CD4-positive, alpha-beta T cell treated with Interleukin-4 for 4 hours (primary cell): ENCODE measurements at places on chromosomes 12 and 14.

- peak; percentile 80 for DNase-seq
Observed at GRCh38 chr14:96126339-96126782, 78.3 kb upstream of the BDKRB2 start.

DNA sequence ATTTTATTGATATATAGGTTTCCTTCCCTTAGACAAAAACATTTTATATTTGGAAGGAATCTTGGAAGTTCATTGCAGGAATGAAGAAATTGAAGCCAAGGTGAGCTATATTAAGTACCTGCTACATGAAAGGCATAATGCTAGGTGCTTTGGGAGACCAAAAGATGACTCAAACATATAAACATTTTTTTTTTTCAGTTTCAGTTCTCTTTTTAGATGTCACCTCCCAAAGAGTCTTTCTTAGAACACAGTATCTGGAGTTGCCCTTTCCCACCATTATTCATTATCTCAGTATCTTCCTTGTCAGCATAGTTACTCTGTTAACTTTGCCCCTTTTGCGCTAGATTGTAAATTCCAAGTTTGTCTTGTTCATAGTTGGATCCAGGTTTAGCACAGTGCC lies 1.1 kb downstream of the LIN52 start:
- no peak for DNase-seq

DNA sequence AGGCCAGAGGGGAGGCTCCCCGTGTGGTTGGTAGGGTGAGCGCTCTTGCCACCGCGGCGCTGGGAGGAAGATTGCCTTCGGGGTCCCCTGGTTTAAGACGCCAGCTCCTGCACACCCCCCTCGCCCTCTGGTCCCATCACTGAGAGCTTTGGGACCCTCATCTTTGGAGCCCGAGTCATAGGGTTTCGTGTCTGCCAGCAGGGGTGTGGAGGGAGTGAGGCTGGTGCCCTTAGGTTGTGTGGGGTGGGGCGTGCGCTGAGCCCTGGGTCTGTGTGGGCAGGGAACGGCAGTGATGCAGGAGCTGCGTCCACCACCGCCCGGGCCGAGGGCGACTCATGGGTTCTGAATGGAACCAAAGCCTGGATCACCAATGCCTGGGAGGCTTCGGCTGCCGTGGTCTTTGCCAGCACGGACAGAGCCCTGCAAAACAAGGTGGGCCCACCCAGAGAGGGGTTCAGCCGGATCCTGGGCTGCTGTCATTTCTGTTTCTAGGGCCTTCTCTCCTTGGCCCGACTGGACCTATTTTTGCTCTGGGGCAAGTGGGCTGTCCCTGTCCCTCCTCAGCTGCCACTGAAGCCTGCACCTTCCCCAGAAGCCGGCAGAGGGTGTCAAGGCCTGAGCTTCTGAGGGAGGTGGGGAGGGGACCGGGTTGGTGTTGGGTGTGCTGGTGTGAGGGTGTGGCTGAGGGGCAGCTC lies 12.1 kb downstream of the ACADS start:
- no peak for DNase-seq

- DNase-seq = no peak
Observed at GRCh38 chr12:3319723-3320492, 171.1 kb upstream of the PRMT8 start.

GRCh38 chr12:90398285-90398836 lies 556.6 kb downstream of the CCER1 start:
- no peak for DNase-seq

DNA sequence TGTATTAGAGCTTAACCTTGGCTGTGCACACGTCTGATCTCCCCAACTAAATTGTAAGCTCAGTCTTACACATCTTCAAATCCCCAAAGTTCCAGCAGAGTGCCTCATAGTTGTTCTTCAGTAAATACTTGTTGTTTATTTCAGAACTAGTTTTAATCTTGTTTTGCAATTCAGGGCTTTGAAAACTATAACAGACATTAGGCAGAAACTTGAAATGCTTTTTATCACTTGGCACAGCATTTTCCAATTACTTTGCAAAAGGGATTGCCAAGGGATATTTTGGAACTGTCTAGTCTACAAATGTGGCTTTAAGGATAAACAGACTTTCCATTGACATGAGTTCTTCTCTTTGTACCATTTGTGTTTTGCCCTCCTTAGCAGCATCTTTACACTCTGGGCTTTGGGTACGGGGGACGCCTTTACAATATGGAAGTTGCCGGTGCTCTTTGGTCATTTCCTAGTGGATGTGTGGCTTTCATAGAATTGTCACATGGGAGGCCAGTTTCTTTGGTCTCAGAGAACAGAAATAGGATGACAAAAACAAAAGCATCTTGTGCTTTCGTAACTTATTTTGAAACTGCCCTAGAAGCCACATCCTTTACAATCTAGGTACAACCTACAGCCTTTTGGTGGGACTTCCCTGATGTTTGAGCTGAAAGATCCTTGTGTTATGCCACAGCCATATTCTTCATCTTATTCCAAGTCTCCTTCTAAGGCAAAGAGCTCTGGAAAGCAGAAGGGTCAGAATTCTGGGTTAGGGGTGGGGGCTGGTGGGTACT lies 96.9 kb downstream of the NPAS3 start:
- no peak for DNase-seq

GRCh38 chr14:99129211-99129696 lies 142.7 kb downstream of the BCL11B start:
- DNase-seq = no peak

DNA sequence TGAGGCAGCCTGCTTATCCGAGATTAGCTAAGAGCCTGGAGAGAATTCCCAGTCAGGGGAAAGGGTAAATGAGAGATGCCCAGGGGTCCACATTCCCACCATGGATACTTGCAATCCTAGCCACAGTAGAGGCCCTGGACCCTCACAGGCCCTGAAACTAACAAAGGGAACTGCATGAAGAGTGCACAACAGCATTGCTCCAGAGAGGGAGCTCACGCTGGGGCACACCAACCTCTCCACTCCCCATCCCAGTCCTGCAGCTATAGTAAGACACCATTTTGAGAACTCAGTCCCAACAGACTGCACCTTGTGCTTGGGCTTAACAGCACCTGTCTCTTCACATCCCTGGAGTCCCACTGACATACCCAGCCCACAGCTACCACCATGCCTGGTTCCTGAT lies 30.5 kb downstream of the CEP83 start:
- DNase-seq = no peak

- DNase-seq = peak; percentile 94
Observed at GRCh38 chr12:12716793-12717585, at the start of gene CDKN1B. Gene CDKN1B, plus strand, starts transcription at chr12:12717368. Its CDS starts 472 bp downstream, at chr12:12717840.

DNA sequence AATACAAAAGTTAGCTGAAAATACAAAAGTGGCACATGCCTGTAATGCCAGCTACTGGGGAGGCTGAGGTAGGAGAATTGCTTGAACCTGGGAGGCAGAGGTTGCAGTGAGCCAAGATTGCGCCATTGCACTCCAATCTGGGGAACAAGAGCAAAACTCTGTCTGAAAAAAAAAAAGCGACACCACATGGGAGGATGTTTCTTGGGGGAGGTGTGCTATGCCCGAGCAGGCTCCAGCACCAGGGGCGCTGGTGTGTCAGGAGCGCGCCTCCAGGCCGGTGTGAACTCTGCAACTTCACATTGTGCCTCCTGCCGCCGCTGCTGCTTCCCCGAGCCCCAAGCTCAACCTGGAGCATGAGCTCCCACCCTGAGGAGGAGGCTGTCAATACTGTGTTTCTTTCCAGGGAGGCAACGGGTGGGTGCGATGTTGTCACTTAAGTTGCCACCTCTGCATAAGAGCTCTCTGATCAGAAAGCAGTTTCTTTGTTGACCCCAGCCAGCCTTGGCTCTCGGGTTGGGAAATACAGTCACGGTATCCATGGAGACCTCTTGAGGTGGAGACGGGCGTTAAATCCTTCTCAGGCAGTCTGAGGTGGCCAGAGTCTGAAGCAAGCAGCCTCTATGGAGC lies 18.9 kb downstream of the DEGS2 start:
- DNase-seq = no peak

DNA sequence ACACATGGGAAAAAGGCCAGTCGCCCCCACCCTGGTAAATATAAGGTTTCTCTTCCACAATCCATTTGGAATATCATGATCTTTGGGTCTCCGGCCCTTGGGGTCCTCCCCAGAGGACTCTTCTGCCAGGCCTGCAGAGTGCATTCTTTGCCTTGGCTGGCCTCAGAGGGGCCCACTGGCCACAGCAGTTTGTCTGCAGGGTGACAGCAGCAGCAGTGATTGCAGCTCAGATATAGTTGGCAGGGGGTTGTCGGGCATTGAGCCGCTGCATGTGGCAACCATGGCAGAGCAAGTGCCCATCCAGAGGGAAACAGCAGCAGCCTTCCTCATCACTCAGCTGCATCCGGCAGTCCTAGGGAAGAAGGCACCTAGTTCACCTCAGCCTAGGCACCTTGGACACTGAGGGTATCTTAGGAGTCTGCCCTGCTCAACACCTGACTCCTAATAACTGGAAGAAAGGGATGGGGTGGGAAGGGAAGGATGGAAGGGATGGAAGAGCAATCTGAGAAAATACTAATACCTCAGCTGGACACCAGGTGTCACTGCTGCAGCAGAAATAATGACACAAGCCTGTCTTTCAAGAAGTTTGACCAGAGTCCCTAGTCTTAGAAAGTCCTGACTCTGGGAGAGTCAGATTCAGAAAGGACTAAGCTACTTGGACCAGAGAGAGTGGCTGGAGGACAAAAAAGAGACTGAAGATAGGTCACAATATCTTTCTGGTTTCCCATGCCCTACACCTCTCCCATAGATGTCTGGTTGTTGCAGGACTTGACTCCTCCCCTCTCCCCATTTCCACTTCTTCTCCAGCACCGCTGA lies 8.9 kb downstream of the AJUBA start:
- peak; percentile 48 for DNase-seq

DNA sequence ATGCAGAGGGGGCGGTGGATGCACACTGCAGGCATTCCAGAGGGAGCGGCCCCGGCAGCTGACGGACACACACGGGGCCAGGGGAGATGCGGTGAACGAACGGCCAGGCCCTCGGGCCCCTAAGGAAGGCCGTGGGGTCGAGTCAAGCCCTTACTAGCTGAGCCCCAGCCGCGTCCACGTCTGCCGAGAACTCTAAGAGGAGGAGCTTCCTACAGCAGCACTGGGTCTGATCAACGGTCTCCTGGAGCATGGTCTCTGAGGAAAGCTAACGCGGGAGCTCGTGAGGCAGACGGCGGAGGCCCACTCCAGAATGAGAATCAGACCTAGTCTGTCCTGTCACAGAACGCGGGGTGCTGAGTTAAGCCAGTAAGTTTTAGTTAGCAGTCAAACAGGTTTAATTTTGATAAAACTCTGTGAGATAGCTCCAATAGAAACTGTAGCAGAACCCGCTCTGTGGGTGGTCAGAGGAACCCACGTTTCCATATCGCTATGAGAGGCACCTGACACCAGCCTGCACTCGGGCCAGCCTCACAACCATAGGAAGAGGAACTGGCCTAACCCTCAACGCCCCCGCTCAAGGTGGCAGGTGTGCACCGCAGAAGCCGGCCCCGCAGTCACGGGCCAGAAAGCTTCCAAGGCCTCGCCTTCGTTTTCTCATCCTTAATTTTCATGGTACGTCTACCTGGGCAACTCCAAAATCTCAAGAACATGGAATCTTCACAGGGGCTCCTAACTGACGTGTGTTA lies 55.5 kb downstream of the CDC42BPB start:
- no peak for DNase-seq

DNA sequence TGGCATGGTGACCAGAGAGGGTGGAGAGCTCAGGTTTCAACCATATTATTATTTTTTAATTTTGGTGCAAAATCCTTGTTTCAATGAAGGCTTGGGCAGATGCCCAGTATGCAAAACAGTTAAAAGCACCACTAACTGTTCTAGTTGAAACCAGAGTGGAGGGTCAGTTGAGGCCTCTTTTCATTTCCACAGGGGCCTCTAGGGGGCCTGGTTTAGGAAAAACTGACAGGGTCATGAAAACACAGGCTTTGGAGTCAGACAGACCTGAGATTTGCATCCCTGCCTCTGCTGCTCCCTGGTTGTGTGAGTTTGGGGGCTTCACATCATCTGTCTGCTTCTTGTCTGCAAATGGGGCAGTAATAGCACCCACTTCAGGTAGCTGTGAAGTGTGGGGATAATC lies 3.3 kb upstream of the RPH3A start:
- DNase-seq = no peak

GRCh38 chr14:93665169-93665568 lies 123.1 kb downstream of the PRIMA1 start:
- no peak for DNase-seq

DNA sequence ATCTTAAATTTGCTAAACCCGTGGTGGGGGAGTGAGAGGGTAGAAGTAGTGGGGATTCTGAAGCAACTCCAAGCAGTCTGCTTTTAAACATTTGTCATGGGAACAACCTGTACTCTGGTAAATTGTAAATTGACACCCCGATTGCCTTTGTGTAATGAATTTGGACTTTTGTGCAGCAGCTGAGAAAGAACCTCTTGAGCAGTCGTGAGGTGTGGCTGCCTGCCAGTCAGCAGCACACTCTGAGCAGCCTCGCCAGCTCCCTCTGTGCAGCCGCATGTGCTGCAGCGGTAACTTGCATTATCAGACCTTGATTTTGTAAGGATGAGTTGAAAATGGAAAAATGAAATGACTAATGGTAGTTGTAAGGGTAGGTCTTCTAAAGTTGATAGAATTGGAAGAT lies 74.3 kb downstream of the SUSD6 start:
- peak; percentile 47 for DNase-seq
